ENCODE measurements at places on chromosomes 11 and 22.
A peak's percentile ranks its signal among the peaks of the same experiment; 100 is the strongest.

DNA sequence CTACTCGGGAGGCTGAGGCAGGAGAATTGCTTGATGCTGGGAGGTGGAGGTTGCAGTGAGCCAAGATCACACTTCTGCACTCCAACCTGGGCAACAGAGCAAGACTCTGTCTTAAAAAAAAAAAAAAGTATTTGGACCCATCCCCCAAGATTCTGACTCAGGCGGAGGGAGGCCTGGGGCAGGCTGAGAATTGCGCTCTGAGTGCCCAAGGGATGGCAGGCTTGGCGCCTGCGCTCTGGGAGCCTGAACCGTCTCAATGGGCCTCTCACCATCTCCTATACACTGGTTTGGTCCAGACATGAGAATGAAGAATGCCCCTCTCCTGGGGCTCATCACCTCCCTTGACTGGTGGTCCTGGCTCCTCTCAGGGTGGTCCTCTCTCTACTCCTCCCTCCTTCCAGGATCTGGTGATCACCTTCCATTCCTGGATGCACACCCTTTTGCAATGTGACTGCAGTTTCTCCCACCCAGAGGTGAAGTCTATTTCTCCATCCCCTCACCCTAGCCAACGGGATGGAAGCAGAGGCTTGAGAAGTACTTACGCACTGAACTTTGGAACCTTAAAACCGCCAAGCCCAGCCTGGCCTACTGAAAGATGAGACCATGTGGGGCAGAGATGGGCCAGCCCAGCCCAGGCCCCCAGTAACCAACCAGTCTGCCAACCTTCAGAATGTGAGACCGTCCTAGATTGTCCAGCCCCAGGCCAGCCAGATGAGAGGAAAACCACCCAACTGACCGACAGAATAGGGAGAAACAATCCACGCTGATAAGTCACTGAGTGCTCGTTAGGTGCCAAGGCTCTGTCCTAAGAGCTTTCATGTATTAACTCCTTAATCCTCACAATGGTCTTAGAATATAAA, 4.9 kb downstream of the POLR3H start:
- no peak for DNase-seq

GRCh38 chr11:19307498-19307897, 66.8 kb upstream of the E2F8 start:
- no peak for DNase-seq

- no peak for DNase-seq
These were observed 253.2 kb downstream of the LARGE1 start for GRCh38 chr22:33666961-33667619.

- DNase-seq, result no peak
These were observed 190.6 kb upstream of the C11orf58 start for GRCh38 chr11:16547879-16548278.

GRCh38 chr11:14852571-14853177, 39.4 kb downstream of the CYP2R1 start:
- no peak for DNase-seq

DNA sequence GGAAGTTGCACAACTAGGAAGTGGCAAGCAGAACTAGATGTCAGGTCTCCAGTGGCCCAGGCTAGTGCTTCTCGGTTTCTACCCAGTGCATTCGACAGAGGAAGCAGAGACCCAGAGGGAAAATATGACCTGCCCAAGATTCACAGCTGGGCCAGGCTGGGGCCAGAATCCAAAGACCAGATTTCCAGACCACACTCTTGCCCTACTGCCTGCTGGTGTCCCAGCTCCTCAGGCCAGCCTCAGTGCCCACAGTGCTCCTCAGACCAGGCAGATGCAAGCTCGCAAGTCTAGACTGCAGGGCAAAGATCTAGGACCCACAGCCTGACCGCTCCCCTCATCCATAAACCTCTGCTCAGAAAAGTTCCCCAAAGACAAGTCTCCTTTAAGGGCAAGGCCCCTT, 262.6 kb downstream of the BUD13 start:
- DNase-seq, result no peak

DNA sequence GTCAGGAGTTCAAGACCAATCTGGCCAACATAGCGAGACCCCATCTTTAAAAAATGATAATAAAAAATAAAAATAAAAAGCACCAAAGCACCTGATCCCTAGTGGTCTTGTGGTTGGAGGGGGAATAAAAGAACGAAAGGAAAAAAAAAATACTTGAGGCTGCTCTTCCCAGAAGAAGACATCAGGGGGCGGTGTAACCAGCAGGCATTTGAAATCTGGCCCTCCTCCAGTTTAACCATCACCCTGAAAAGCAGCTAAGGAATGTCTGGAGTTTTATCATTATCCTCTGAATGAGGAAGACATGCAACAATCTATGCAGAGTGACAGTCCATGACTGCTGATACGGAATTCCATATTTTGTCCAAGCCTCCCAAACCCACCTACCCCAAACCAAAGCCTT, 5.6 kb upstream of the KCTD17 start:
- no peak for DNase-seq

GRCh38 chr11:96230686-96231085, 112.3 kb downstream of the MAML2 start:
- no peak for DNase-seq

DNA sequence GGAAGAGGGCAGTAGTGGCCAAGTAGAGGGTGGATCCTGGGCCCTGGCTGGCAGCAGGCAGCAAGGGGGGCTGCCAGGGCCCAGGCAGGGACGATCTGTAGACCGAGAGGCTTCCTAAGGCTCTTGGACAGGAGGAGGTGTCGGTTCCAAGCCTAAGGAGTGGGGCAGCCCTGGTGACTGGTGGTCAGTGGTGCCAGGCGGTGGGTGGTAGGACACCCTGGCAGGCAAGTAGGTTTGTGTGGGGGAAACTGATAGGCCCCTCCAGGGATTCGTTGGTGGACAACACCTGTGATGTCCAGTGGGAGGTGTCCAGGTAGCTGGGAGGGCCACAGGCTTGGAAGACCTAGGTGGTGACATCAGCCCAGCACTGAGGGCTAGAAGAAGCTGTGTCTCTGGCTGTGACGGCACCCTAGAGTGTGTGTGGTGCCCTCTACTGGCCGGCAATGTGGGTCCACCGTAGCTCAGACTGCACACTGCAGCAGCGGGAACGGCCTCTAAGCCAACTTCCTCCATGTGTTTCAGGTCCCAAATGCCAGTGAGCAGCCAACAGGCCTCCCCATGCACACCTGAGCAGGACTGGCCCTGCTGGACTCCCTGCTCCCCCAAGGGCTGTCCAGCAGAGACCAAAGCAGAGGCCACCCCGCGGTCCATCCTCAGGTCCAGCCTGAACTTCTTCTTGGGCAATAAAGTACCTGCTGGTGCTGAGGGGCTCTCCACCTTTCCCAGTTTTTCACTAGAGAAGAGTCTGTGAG, 9.4 kb upstream of the SAMM50 start:
- DNase-seq, result peak; percentile 62

DNA sequence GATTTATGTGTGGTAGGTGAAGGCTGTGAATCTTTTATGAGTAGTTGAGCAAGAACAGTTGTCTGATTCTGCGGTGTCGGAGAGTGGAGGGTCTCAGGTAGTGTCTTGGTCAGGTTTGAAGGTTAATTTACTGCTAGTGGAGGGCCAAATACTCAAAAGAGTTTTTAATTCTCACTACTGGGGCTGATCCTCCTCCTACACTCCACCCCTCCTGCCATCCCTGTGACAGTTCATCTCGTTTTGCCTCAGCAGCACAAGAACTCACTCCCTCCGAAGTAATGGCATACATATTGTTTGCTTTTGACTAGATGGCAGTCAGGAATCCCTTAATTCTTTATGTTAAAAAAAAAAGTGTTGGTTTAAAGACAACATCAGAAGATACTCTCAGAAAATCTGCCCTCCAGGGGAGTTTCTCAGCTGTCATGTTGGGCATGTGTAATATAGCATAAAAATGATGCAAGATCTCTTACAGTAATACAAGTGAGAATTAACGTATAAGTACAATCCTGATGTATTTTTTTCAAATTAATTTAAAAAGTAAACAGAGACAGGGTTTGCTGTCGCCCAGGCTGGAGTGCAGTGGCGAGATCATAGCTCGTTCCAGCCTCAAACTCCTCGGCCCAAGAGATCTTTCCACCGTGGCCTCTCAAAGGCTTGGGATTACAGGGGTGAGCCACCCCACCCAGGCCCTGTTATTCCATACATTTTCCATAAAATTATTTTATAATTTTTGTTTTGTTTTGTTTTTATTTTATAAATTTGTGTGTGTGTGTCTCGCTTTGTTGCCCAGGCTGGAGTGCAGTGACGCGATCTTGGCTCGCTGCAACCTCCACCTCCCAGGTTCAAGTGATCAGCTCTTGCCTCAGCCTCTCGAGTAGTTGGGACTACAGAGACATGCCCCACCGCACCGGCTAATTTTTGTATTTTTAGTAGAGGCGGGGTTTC, 1.3 kb downstream of the FAR1 start:
- DNase-seq, result no peak

GRCh38 chr22:44119669-44120313, 60.9 kb upstream of the PARVG start:
- DNase-seq, result no peak

GRCh38 chr11:114912826-114913225, 234.5 kb downstream of the NXPE2 start:
- no peak for DNase-seq

GRCh38 chr11:86365546-86365945, 9.1 kb upstream of the CCDC81 start:
- DNase-seq, result no peak

DNA sequence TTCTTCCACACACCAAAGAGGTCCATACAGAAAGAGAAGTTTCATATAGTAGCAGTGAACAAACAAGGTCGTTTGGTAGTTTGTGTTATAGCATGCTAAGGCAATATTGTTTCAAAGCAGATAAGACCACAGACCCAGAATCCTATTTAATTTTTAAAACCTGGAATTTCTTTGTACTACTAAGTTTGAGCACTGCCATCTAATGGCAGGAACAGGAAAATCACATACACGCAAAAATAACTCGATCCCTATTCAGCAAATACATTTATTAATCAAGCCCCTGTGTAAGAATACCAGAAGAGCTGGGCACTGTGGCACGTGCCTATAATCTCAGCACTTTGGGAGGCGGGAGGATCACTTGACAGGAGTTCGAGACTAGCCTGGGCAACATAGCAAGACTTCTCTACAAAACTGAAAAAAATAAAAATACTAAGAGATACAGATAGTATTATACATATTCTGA, 2.9 kb upstream of the BTBD10 start:
- DNase-seq, result peak; percentile 40

GRCh38 chr11:121556937-121557336, 104.2 kb upstream of the SORL1-AS1 start:
- no peak for DNase-seq

DNA sequence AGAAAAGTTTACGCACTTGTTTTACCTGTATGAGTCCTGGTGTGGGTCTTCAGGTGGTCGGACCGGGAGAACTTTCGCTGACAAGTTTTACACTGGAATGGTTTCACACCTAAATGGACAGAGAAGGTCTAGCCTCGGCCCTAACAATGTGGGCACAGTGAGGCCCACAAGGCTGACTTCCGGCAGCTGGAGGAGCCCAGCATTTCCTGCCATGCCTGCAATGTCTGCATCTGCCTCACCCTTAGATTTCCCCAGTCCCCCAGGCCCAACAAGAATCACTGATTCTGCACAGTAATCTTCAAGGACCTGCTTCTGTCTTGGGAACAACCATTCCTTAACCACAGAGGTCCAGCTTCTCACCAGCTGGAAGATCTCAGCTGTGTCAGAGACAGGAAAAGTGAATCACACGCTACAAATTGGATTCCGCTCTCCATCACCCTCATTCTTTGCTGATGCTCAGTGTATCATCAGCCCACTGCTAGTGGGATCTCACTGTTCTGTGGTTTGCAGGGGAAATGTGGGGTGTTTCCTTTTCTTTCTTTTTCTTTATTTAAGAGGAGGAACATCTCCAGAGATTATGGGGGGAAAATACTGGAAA, 43.3 kb downstream of the WT1 start:
- no peak for DNase-seq

- no peak for DNase-seq
These were observed 1309.7 kb downstream of the LRRC4C start for GRCh38 chr11:40149721-40150120.

DNA sequence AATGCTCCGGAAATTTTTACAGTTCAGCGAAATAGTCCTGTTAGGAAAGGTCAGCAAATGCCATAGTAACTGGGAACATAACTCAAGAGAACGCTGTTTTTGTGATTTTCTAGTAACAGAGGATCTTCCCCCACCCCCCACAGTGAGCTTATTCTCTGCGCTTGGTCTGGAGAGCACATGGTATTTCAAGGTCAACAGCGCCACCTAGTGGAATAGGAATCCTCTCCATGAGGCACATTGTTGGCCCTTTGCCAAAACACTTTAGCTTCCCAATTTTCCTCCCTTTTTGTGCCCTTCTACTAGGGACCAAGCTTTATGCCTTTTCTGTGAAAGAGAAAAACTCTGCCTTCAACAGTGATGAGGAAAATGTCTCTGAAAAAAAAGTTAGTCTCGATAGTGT, 13.2 kb upstream of the OR4C12 start:
- DNase-seq, result peak; percentile 34

DNA sequence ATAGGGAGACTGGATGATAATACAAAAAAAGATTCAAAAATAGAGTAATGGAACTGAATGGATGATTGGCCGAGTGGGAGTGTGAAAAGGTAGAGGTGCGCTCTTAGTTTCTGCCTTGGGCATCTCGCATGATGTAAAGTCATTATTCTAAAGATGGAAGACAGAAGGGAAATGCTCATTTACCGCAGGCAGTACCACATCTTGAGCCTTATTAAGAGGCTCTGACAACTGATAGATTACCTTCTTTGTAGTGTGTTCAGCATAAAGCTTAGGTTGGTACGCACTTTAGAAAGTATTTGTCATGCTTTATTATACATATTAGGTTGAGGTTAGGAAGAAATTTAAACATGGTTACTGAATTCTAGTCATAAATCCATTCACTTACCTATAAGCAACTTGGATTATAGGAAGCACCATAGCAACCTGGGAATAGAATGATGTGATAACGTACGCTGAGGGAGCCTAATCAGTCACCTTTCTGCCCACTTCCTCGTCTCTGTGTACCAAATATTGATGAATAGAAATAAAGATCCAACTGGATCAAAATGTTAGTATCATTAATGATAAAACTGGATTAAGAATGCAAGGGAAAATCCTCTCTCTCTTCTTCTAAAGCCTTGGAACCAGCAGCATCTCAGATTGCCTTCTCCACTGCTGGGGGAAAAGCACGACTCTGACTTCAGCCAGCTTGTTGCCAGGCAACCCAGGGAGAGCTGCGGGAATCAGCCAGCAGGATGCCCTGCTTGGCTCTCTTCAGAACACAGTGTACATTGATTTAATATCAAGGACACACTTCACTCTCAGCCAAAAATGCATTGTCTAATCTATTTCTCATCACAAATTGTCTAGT, 29.0 kb upstream of the VWA5A start:
- DNase-seq, result no peak

GRCh38 chr11:77181226-77181625, 53.2 kb downstream of the MYO7A start:
- no peak for DNase-seq
